Activated naive CD4-positive, alpha-beta T cell (primary cell): ENCODE measurements at places on chromosomes 7 and 10.

- DNase-seq, result no peak
Measured at GRCh38 chr10:3825244-3825643, 40.2 kb upstream of the KLF6 start.

- DNase-seq, result no peak
Measured at GRCh38 chr10:112650588-112651030, 203.6 kb downstream of the VTI1A start.

- no peak for DNase-seq
Measured at GRCh38 chr10:74863551-74863950, 37.2 kb downstream of the KAT6B start.

DNA sequence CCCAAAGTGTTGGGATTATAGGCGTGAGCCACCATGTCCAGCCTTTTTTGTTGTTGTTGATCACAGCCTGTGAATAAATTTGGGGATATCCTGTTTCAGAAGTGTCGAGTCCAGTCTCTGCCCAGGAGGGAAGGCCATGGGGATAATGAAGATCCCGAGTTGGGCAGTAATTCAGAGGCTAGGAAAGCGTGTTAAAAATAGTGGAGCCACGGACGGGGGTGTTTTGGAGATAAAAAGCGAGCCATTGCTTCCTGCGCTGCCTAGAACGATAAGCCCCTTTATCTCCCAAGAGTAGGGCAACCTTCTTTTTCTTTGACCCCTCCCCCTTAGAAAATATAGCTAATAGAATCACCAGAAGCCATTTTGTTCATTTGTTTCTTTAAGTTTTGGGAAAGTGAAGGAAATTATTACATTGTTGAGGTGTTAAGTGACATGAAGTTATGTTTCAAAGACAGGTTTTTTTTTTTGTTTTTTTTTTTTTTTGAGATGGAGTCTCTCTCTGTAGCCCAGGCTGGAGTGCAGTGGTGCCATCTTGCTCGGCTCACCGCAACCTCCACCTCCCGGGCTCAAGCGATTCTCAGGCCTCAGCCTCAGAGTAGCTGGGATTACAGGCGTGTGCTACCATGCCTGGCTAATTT, 43.3 kb downstream of the IL15RA start:
- DNase-seq, result no peak

DNA sequence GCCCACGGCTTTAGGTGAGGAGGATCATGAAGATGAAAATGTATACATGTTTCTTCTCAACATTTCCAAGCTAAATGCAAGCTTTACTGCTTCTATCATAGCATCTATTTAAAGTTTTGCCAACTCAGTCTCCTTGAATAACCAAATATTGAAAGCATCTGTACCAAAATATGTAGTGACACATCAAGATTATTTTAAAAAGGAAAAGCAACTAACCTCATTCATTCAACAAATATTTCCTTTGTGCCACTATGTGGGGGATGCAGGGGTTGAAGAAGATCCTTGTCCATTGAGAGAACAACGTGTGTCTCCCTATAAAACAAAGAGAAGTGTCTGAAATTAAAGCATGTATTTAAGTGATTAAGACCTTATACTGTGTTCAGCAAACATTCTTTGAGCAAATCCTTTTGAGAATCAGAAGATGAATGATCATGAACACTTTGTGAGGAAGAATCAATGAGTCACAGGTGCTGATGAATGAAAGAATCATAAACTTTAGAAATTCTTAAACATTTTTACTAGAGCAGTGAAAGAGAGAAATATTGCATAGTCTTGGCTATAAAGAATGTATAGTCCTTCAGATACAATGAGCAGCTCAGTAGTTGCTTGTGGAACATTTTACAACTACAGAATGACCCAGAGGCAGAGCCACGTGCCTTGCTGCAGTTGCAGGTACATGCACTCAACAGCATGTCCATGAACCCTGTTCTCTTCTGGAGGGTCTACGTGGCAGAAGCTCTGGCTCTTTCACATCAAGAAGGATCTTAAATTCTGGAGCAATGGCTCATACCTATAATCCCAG, 13.9 kb downstream of the TAS2R60 start:
- no peak for DNase-seq

DNA sequence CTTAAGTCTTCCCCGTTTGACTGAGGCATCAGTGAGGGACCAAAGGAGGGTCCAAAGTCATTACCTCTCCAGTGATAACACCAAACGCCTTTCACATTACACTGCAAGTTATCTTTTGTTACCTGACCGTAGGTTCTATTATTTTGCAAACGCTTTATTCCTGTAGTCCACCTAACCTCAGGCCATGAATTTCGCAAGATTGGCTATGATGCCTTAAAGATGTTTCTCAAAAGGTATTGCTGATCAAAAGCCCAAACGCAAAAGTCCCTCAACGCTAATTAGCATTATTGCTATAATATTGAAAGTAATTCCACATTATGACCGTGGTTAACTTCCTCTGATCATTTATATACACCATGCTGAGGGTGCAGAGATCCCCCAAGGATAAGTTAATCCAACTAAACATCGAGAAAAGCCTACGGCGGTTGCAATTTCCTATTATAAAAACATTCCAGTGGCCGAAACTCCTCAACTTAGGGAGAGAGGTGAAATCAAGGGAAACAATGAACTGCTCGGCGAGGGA, 649 bp downstream of the DNA2 start:
- DNase-seq, result no peak

DNA sequence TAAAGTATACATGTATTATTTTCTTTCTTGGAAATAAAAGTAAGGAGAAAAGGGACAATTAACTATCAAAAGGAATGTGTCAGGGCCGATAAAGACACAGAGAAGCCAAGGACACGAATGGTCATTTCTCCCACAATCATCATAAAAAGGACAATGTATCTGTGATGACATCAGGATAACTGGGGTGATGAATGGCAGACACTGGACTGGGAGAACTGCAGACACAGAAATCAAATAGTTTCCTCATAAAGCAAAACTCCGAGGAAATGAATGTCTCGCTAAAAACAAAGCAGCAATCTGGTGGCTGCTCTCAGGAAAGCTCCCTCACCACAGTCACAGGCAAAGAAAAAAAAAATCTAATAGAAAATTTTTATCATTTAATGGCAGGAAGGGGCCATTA, 69.3 kb upstream of the NPY start:
- DNase-seq, result no peak

DNA sequence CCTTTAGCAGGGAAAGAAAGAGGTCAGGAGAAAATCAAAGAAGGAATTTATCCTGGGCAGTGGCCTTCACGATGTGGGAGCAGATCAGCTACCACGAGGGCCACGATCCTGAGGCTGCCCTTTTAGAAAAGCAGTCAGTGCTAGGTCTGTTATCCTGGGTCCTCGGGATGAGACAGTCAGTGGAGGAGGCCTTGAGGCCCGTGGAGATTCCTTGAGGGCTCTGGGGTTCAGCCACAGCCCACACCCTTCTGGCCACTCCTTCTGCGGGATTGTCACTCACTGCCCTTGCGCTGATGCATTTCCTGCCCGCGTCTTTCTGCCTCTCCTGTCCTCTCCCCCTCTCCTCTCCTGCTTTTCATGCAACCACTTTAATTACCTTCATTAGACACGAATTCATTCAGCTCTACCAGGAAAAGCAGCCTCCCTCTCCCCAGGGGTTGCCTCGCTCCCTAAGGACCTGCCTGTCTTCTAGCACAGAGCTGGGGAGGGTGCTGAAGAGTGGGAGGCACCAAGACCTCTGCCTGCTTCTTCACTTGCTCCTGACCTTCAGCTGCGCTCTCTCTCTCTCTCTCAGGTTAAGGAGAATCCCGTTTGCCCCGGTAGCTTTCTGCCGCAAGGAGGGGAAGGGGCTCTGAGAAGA, 42.6 kb upstream of the LRRC4 start:
- no peak for DNase-seq

DNA sequence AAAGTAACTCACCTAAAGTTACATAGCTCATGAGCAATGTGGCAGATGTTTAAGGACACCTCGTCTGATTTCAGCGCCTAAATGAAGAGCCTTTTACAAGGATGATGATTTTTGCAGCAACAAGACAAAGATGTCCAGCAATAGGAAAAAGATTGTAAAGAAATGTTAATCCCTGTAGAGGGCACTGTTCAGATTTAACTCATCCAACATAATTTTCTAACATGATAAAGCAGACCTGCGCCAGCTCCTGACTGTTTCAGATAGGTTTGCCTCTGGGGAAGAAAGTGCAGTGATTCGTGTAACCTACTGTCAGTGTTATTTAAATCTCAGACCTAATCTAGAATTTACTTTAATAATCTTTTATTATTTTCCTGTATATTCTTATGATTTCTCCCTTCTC, 595.2 kb downstream of the AUTS2 start:
- no peak for DNase-seq

DNA sequence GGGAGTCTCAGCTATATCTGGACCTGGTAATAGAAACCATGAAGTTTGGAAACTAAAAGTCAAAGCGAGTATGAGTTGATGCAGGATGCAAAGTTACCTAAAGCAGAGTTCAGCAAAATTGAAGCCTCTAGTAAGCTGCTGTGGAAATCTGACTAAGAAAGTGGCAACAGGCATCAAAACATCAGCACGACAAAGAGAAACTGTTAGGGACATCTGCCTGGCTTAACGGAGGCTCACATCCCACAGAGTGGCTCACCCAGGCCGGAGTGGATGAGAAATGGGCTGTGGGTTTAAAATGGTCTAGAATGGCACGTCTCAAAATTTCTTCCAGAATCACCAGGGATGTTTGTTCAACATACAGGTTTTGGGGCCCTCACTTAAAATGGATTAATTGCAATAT, 164.1 kb upstream of the NPY start:
- no peak for DNase-seq

DNA sequence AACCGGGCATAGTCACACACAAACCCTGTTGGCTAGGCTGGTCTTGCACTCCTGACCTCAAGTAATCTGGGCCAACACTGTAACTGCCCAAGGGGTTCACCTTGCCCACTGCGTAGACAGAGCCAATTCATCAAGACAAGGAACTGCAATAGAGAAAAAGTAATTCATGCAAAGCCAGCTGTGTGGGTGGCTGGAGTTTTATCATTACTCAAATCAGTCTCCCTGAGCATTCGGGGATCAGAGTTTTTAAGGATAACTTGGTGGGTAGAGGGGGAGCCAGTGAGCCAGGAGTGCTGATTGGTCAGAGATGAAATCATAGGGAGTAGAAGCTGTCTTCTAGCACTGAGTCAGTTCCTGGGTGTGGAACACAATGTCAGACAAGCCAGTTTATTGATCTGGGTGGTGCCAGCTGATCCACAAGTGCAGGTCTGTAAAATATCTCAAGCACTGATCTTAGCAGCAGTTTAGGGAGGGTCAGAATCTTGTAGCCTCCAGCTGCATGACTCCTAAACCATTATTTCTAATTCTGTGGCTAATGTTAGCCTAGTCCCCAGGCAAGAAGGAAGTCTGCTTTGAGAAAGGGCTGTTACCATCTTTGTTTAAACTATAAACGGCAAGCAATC, 15.6 kb upstream of the FXYD4 start:
- no peak for DNase-seq

GRCh38 chr10:122127943-122128342, 139.0 kb downstream of the TACC2 start:
- DNase-seq, result no peak

DNA sequence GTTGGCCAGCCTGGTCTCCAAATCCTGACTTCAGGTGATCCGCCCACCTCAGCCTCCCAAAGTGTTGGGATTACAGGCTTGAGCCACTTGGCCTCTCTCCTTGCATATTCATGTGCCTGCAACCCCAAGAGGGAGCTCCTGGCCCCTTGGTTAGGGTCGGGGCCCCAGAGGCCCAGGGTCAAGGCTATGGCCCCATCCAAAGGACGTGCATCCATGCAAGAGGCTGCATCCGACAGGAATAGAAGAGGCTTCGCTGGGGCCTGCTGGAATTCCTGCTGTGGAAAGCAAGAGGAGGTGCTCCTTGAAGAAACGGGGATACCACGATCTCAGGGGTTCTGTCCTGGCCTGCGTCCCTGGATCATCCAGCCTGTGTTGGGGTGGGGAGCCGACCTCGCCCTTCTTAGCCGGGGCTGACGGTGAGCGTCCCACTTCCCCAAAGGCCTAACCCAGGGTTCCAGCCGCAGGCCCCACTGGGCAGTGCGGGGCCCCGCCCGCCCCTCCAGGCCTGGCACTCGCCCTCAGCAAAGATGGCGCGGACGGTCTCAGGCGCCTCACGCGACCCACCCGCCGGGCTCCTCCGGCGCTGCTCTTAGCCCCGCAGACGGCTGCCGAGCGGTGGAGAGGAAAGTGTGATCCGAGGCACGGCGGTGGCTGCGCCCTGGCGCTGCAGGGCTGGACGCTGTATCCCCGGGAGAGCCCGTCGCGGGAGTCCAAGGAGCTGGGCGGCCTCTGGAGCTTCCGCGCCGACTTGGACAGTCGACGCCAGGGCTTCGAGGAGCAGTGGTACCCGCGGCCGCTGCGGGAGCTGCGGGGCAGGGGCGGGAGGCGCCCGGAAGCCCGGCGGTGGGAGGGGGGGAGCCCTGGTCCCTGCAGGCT, 54.7 kb downstream of the ZNF727 start:
- no peak for DNase-seq

DNA sequence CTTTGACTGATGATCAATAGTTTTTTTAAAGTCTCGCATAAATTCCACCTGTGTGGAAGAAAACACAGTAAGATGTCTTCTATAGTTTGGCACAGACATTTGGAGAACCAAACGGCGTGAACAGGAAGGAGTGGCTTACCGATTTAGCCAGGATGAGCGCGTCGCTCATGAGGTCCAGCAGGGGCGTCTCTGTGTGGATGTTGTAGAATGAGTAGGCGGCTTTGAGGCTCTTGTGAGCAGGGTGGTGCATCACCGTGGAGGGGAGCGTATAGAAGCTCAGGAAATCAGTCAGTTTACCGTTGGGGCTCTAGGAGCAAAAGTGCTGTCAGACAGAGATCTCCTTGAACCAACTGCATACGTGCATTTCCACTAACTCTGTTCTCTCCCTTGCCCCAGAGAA, 15.5 kb downstream of the RPP38 start:
- DNase-seq, result no peak

GRCh38 chr10:91215384-91215783, 5.1 kb upstream of the PCGF5 start:
- no peak for DNase-seq

DNA sequence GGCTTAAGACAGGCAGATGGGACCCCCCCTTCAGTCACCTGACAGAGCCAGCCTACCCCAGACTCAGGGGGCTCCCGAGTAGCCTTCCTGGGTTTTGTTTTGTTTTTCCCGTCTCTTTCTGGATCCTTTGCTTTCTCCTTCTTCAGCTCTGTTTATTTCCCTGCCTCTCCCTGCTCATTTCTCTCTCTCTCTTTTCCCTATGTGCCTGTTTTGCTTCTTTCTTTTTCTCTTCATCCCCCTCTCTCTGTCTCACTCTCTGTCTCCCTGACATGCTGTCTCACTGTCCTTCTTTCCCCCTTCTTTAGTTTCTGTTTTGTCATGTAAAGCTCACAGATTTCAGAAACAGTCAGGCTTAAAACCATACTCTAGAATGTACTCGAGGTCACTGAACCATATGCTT, 38.2 kb upstream of the SLC29A3 start:
- no peak for DNase-seq

GRCh38 chr7:46207931-46208634, 287.0 kb upstream of the IGFBP3 start:
- DNase-seq, result no peak
